ENCODE measurements at places on chromosomes 16 and 17. TPM values are rescaled to one million over a fixed set of nuclear protein-coding genes. Genes with fewer than 3 reads are reported as not detected.

DNA sequence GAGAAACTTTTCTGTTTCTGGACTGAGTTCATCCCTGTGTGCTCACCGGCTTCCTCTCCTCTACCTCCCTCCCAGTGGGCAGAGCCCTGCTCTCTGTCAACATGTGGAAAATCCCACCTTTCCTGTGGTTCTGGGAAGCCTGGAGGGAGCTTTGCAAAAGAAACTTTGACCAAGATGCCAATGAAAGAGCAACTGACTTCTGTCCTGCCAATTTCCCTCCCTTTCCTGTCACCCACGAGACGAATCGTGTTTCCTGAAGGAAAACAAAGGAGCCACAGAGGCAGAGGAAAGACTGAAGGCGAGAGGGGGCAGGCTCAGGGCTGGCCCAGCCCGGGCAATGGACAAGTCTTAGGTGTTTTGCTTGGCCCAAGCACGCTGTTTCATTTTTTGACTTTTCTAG is 82.8 kb downstream of the PLCG2 start:
- no peak for DNase-seq

The FXR2 gene
- 29.7 TPM for total RNA-seq

The VTN gene
- not detected for total RNA-seq

- DNase-seq: no peak
Measured at GRCh38 chr17:2075336-2076086, 20.6 kb downstream of the HIC1 start.

DNA sequence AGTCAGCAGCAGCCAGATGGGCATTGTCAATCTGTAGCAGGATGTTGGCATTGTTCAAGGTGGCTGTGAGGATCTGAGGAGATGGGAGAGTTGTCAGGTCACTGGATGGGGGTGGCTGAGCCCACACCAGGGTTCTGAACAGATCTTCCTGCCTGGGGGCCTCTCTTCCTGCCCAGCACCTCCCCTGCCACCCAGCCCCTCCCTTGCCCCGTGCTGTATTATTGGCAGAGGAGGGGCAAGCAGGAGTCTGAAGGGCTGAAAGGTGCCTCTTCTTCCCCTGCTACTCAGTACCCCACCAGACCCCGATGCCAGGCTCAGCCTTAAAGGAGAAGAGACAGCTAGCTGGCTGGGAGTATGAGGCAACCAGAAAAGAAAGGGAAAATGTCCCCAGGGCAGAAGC is 93.0 kb downstream of the GOSR1 start:
- no peak for DNase-seq

DNA sequence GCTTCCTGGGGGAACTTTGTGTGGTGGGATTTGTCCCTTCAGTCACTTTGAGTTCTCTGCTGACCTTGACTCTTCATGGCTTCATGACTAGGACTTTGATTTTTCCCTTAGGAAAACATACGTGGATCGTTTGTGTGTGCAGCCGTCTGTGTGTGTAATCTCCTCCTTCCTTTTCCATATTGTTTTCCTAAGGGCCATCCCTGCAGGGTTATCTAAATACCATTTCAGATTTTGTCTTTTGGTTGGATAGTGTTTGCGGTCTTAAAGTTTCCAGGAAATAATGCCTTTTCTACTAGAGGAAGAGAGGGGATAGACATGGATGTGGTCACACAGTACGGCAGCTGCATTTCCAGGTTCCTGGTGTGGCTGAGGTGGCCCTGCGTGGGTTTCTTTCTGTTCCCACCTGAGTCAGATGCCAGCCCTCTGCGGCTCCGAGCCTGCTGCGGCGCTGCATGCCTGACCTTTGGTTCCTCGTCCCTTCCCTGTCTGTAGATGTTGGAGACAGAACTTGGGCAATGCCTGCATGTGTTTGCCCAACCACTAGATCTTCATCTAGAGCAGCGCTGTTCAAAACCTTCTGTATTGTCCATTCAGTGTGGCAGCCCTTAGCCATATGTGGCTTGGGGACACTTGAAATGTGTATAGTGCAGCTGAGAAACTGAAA is 72.0 kb upstream of the LGALS9 start:
- DNase-seq: peak; percentile 74

DNA sequence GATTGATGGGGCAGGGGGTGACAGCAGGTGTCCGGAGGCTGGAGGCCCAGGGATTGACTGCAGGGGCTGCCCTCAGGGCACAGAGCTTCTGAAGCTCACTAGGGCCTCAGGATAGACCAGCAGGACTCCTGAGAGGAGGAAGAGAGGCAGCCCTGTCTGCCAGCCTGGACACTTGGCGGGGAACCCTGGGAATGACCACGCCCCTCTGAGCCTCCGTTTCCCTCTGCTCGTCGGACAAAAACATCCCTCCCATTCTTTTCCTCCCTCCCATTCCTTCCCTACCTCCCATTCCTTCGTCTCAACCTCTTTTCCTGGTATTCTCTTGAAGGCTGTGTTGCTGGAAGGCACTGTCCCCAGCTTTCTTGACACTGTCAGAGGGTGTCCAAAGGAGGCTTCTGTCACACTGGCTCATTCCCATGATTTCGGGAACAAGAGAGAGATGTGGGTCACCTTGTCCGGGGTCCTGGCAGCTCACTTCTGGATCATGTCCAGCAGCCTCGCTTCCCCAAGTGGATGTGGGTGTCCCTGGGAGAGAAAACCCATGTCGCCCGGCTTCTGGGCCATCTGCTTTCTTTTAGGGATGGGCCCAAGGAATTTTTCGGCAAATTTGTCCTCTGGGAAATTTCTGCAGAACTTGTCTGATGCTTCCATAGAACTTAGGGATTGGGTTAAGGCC is 145.5 kb downstream of the CMIP start:
- DNase-seq: no peak

GRCh38 chr16:86511317-86512161 is 1.2 kb downstream of the FOXF1 start:
- no peak for DNase-seq

The PKMYT1 gene
- 23.9 TPM for total RNA-seq

DNA sequence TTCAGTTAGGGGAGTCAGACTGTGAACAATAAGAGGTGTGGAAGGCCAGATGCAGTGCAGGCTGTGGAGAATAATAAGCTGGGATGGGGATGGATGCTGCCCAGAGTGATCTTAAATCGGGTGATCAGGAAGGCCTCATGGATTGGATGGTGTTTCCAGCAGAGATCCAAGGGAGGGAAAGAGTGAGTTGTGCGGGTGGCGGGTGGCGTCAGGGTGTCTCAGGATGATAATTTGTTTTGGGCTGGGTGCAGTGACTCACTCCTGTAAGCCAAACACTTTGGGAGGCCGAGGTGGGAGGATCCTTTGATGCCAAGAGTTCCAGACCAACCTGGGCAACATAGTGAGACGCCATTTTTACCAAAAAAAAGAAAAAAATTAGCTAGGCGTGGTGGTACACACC is 7.9 kb downstream of the CLUAP1 start:
- DNase-seq: no peak

The SCPEP1 gene
- total RNA-seq: 150 TPM

The GSG1L gene
- not detected for total RNA-seq

- DNase-seq: no peak
Measured at GRCh38 chr16:79613009-79613408, 12.5 kb upstream of the MAF start.

The TNFRSF17 gene
- total RNA-seq: not detected

- no peak for DNase-seq
Measured at GRCh38 chr17:60095830-60096229, 17.1 kb upstream of the HEATR6 start.

The RTN4RL1 gene
- total RNA-seq: not detected

The CDC27 gene
- total RNA-seq: 48.1 TPM

- no peak for DNase-seq
Measured at GRCh38 chr16:12582696-12583095, 221.0 kb downstream of the CPPED1 start.

The LCAT gene
- 4.0 TPM for total RNA-seq

DNA sequence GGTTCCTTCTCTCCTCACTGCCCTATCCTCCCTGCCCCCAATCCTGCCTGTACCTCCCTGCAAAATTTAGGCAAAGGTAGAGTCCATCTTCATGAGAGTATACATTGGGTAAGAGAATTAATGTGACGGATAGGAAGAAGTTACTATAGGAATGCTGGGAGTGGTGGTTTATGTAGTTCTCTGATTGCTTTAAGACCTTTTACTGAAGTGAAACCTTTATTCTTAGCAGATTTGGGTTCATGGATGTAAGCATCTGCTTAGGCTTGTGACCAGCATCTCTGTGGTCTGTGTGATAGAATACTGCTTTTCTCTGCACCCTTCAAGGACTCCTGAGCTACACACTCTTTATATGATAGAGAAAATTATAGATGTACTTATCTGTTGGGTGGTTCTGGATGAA is 127.3 kb downstream of the PRKCA start:
- DNase-seq: no peak

DNA sequence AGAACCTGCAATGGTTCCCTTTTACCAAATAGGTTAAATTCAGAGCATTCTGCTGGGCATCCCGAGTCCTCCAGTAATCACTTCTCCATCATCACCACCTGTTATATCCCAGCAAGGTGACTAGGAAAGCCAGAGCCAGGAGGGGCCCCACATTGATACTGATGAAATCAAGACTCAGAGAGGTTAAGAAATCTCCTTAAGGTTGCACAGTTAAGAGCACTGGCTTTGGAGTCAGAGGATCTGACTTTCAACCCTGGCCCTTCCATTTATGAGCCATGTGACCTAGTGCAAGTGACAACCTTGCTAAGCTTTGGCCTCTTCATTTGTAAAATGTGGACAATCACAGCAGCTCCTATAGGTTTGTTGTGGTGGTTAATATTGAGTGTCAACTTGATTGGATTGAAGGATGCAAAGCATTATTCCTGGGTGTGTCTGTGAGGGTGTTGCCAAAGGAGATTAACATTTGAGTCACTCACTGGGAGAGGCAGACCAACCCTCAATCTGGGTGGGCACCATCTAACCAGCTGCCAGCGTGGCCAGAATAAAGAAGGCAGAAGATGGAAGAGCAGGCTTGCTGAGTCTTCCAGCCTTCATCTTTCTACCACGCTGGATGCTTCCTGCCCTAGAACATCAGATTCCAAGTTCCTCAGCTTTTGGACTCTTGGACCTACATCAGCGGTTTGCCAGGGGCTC is 194.2 kb upstream of the ASIC2 start:
- DNase-seq: no peak

GRCh38 chr16:88066680-88067529 is 115.7 kb downstream of the BANP start:
- no peak for DNase-seq

DNA sequence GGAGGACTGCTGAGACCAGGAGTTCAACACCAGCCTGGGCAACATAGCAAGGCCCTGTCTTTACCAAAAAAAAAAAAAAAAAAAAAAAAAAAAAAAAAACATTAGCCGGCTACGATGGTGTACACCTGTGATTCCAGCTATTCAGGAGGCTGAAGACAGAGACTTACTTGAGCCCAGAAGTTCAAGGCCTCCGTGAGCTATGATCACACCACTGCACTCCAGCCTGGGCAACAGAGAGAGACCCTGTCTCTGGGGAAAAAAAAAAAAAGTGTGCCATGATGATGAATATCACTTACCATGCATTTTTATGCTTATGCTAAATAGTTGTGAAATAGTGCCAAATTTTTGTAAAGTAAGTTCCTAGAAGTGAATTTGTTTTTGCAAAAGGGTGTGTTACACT is 197.0 kb downstream of the LGALS9B start:
- DNase-seq: no peak

DNA sequence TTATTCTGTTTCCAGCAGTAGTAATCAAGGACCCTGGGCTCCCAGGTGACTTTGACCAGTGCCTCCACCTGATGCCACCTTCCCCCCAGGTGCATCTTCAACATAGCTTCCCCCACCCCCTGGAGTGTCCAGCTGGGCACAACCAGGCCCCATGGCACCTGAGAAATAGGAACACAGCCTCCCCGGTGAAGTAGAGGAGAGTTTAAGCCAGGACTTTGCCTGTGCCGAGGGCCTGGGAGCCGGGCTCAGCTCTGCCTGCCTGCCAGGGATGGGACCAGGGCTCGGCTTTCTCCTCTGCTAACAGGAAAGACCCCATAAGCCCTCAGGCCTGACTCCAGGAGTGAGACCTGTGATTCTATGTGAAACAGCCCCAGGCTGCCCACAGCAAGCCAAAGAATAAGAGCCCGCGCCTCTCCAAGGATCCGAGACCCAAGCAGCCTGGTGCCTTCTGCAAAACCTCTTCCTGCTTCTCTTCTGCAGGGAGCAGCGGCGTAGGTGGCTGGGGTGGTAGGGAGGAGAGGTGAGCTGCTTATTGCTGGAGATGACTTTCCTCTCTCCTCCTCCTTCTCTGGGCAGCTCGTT is 16.4 kb upstream of the RBFOX3 start:
- DNase-seq: peak; percentile 18

The GP2 gene
- 11.0 TPM for total RNA-seq

DNA sequence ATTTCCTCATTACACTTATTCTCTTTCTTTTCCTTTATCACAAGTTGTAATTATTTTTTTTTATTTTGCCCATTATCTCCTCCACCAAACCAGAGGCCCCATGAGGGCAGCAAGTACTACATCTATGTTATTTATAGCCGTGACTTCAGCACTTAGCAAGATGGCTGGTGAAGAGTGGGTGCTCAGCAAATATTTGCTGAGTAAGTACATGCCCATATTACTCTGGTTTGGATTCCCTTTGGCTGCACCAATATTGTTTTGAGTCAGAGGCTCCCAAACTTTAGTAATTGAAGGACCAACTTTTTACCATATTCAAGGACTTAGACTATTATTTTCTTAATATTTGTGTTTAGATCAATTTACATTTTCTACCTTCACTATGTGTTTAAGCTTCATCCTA is 83.2 kb downstream of the HS3ST2 start:
- DNase-seq: no peak

DNA sequence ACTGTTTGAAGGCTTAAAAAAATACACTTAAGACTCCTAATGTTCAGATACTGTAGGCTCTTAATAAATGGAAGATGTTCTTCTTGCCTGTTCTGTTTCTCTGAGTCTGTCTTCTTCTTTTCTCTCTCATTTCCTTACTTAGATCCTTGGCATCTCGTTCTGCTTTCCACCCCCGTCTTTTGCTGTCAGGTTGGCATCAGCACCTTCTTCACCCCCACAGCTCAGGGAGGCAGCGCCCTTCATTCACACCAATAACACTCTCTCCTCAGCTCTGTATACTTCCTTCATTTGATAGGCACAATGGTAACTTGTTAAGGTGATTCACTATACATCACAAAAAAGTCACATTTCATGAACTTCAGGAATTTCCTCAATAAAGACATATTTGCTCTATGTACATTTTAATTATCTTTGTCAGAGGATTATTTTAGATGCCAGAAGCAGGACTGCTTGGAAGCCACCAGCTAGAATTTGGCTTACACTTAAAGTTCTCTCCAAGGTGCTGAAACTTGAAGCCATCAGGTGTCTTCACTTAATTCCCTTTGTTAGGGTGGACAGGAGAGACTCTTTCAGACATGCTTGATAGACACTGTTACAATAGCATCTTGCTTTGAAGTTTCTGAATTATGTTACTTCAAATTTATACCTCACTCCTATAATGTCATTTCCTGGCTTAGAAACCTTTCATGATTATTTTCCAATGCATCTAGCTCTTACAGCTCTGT is 670.1 kb upstream of the C16orf82 start:
- no peak for DNase-seq

The PAM16 gene
- 61.4 TPM for total RNA-seq

The DYNLRB2 gene
- not detected for total RNA-seq

- no peak for DNase-seq
Measured at GRCh38 chr16:11140867-11141266, 115.1 kb downstream of the SOCS1 start.

The AATK gene
- 132 TPM for total RNA-seq

The KLHL10 gene
- total RNA-seq: not detected

Data from Peyer's patch (tissue), 4 donors.